ENCODE measurements at places on chromosomes 11 and 22. TPM values are rescaled to one million over a fixed set of nuclear protein-coding genes. Genes with fewer than 3 reads are reported as not detected.

GRCh38 chr11:92443199-92443598 lies 218.6 kb downstream of the FAT3 start:
- no peak for DNase-seq

Gene MUC5AC
- total RNA-seq, result 0.03 TPM

GRCh38 chr11:67997475-67997921 lies 6.4 kb downstream of the UNC93B1 start:
- DNase-seq, result no peak

GRCh38 chr11:44833877-44834452 lies 107.2 kb downstream of the TSPAN18 start:
- no peak for DNase-seq

DNA sequence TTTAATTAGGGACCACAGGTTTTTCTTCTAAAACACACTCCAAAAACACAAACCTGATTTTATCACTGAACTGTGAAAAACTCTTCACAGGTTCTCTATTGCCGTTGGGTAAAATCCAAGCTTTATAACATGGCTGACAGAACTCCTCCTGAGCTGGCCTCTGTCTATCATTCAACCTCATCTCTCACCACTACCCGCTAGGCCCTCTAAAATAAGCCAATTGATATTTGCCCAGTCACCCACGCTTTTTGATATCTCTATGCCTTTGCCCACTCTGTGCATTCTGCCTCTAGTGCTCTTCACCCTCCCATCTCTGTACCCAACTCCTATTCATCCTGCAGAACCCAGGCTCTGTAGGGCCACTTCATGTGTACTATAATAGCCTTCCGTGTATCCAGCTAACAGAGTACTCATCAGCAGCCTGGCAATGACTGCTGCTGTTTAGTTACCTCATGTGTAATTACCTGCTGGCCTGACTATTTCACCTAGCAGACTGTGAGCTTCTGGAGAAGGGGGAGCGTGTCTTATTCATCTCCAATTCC lies 1.1 kb upstream of the CNGA4 start:
- no peak for DNase-seq

DNA sequence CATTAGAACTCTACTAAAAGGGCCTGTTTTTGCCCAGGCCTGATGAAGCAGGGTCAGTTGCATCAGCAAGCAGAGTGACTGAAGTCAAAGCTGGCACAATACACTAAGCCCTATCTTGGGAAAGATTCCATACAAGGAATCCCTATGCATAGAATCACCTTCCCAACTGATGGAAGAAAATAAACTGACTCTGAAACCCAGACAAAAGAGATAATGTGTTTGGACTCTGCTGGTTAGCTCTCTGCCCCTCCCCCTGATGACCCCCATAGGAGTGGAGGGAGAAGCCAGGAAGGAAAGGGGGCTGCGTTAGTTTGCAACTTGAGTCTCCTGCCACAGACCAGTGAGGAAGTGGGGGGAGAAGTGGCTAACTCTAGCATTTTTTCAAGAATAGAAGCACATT lies 32.9 kb downstream of the GALNT18 start:
- DNase-seq, result no peak

Gene CRYBB1
- total RNA-seq, result not detected

All from left colon (tissue), 2 donors.